ENCODE measurements at places on chromosomes 6 and 20.

DNA sequence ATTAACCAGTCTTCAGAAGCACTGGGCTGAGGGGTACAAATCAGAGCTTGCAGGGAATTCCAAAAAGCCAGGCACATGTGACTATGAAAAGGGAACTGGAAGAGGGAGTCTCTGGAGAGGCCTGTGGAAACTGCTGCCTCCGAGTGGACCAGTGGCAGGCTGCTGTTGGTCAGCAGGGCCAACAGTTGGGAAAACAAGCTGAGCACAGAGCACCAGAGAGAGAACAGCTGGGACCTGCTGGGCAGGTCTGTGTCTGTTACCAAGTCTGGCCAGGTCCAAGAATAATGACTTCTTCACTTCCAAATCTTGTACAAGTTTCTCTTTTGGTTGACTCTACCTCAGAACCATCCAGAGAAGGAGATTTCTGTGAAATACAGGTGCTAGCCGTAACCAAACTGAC lies 81.4 kb downstream of the LIN28B start:
- no peak for DNase-seq

GRCh38 chr20:9838035-9838377 lies 870 bp downstream of the PAK5 start:
- peak; percentile 79 for DNase-seq

GRCh38 chr6:107488875-107489635 lies 862 bp upstream of the SOBP start:
- DNase-seq = no peak

DNA sequence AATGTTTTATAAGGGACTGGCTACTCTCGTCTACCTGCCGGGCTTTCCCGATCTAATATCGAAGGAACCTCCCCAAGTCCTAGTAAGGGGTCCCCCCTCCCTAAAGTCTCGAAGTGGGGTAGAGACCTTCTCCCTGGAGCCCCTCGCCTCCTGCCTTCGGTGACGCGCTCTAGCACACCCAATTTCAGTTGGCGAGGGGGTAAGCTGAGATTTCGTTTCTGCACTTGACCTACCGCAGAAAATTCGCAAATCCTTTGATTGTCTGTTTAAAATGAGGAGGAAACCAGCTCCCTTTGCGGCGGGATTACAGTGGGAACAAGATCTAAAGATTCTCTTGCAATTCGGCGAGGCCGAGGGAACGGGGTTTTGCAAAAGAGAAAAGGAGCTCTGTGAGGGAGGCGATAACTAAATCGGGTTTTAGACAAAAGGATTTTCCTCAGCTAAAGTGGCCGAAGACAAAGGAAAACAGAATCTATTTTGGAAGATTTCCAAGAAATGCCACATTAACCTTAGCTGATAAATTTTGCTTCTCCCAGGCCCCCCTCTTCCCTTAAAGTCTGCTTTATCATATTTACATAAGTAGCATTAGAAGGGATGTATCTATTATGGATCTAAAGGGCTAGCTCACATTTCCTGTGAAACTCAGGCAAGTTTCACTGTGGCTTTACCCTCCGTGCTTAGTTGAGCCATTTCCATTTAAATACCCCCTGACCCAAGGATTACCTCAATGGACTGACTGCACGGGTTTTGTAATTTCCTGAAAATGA lies 8.4 kb downstream of the SIM1 start:
- DNase-seq = no peak

DNA sequence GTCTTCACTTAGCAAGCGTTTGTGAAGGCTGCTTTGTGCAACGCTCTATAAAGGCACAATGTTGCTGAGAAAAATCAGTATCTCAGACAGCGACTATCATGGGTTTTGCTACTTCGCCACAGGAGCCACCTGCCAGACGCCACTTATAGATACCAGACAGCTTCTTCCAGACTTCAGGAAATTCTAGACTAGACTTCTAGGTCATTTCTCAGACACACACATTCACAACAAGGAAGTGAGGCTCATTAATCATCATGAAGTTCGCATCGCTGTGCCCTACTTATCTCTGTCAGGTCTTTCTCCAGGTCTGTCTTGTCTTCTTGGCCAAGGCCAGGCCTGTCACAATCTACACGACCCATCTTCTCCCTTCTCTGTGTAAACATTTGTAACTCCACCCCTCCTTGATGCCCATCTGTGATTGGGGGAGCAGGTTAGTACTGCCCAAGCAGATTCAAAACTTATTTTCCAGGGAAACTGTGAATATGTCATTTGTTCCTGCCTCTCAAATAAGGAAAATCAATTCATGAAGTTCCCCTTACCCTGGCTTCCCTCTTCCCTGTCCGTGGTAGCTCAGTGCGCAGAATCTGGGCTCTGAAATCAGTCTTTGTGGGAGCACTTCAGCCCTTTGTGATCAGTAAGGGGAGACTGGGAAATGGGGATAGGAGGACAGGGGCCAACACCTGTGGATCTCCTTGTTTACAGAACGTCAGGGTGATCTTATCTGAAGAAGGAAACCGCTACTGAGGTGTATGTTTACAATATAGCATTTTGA lies 115.5 kb downstream of the TNFAIP3 start:
- no peak for DNase-seq

- DNase-seq = peak; percentile 18
Measured at GRCh38 chr6:90118581-90118980, 178.1 kb downstream of the BACH2 start.

DNA sequence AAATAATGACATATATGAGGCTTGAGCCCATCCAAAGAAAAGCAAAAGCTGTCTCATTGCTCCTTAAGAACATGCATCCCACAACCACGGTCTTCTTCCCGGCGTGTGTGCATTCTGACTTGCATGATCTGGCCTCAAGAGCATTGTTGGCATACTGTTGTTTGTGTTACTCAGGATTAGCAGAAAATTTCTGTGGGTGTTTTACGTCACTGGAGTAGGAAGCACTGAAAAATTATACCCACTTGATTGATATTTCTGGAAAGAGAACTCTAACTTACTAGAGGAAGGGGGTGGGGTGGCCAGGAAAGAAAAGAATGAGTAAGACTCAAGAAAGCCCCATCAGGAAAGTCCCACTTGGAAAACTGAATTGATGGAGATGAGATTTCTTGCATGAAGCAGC lies 326.2 kb upstream of the PRDM1 start:
- DNase-seq = no peak

DNA sequence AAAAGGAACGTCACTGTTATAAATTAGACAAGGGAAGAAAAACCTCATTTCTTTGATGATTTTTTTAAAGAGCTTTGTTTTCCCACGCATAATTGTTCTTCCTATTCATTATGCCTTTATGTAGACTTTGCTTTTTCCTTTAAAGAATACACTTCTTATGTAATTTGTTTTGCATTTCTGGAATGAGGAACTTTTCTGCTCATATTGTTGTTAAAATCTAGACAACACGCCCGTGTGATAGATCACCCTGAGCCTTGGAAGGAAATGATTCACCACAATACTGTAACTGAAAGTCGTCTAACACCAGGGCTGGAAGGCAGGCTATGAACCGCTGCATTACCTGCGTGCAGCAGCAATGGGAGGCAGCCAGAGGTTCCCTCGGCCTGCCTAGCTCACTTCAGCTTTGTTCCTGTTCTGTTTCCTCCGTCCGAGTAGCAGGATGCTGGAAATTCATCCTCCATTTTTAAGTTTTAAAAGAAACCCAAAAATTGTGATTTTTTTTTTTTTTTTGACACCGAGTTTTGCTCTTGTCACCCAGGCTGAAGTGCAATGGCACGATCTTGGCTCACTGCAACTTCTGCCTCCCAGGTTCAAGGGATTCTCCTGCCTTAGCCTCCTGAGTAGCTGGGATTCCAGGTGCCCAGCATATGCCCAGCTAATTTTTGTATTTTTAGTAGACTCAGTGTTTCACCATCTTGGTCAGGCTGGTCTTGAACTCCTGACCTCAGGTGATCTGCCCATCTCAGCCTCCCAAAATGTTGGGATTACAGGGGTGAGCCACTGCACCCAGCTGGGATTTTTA lies 49.6 kb upstream of the ZNF217 start:
- no peak for DNase-seq

GRCh38 chr6:5723841-5724691 lies 282.7 kb downstream of the NRN1 start:
- DNase-seq = no peak

DNA sequence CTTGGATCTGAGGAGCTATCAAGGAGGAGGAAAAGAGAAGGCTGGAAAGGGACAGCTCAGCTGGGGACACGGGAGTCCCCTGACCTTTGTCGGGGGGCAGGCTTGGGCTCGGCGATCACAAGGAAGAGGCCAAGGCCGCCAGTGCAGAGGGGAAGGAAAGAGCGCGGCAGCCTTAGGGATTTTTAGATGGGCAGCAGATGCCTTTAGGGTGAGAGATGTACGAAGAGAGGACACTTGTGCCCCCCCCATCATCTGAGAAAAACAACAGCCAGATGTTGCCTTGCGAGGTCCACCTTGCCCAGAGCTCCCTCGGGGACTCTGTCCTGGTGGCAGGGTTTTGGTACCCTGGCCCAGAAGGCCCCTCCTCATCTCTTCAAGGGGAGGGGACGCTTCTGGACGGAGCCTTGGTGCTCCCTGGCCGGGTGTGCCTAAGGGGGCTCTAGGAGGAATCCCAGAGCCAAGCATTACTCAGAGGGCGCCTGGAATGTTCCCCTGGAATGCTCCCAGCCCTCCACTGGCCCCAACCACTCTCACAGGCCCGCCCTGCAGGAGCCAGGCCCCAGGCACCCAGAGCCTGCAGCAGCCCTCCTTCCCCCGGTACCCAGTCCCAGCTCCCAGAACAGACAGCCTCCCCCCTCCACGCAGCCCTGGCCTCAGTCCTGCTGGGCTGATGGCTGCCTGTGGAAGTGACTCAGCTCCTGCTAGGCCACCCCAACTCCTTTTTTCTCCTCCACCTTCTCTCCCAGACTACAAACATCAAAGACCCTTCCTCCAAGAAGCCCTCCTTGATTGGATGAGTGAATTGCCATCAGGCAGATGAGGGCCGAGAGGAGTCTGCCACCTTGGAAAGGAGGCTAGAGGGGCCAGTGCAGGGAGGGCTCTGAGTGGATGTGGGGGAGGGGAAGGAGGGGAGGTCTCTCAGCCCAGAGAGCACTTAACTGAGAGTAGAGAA lies 1.8 kb downstream of the ADAM33 start:
- DNase-seq = no peak

DNA sequence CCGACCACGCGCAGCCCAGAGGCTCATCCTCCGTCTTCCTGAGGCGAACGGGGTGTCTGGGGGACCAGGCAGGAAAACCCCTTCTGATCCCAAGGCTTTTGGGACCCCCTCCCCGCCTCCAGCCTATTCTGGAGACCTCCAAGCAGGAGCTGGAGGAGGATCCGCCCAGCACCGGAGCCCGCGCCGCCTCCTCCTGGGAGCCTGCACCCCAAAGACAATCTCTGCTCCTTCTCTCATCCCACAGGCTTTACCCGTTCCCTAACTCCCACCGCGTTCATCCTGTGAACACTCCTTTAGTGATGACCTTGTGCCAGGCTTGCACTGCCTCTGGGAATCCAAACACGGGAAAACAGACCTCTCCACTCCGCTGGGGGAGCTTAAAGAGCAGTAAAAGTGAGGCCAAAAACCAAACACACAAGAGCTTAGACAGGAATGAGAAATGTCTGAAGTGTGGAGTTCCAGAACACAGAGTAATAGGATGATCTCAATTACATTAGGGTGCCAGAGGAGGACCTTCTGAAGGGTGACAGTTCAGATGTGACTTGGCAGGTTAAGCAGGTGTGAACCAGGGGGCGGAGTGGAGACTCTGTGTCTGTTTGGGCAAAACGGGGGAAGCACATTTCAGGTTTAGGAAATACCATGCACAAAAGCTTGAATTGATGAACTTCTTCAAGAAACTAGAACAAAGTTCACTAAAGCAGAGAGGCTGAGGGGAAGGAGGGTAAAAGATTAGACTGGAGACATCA lies 7.6 kb downstream of the HLA-DRB5 start:
- no peak for DNase-seq

GRCh38 chr20:48656661-48657211 lies 171.1 kb downstream of the PREX1 start:
- no peak for DNase-seq

DNA sequence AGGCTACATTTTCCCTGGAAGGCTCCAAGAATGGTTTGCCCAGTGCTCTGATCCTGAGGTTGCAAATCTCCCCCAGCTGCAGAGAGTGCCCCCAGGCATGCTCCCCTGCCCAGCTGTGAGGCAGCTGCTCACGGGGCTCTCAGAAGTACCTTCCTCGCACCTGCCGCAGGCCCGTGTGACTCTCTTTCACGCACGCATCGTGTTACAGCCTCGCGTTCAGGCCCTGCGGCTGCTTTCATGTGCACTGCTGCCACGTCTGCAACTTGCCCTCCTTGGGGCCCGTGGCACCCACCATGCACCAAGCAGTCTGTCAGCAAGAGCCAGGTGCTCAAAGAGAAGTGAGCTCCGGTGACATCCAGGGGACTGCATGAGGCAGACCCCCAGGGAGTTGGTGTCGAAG lies 28.6 kb upstream of the SPO11 start:
- no peak for DNase-seq

- no peak for DNase-seq
Measured at GRCh38 chr20:13984211-13984610, 6.2 kb downstream of the SEL1L2 start.

GRCh38 chr6:41796474-41796873 lies 9.0 kb downstream of the TOMM6 start:
- no peak for DNase-seq

DNA sequence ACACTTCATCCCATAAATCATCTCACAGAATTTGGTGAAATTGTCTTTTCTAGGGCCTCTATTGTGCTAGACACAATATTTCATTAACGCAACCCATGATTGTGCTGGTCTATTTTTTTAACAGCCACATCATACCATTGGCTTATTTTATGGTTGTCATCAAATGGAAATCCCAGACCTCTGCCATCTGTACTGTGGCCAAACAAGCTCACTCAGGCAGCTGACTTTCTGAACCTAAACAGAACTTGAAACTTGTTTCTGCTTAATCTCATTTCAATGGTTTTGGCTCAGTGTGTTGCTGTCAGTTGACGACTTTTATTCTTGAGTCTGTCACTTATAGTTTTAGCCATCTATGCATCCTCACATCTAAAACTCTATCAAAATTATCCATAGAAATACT lies 111.8 kb downstream of the HAO1 start:
- DNase-seq = no peak

- peak; percentile 49 for DNase-seq
Measured at GRCh38 chr6:21732731-21733130, 139.2 kb downstream of the SOX4 start.

GRCh38 chr6:105319331-105319730 lies 83.6 kb downstream of the PREP start:
- DNase-seq = no peak

- DNase-seq = no peak
Measured at GRCh38 chr6:37474316-37474715, 25.4 kb downstream of the CCDC167 start.

DNA sequence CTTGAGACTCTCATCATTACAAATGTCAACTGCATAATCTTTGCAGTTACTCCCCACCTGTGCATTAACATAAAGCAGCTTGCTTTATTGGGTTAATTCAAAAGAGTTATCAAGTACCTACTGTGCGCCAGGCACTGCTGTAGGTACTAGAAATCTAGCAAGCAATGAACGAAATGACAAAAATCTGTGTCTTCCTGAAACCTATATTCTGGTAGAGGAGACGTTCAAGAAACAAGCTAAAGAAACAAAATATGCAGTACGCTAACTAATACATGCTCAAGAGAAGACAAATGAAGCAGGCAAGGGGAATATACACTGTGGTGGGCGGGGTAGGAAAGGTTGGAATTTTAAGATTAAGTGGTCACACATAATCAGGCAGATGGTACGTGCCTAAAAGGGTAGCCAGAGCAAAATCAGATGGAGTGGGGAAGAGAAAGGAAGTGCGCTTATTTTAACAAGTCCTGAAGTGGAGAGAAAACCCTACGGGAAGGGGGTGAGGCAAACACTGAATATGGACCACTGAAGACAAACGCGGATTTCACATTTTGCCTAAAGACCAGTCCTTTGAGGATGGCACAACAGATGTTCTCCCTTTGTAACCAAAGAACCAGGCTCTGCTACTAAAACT lies 1.2 kb downstream of the ELOVL2 start:
- DNase-seq = peak; percentile 91

GRCh38 chr6:16582446-16583143 lies 178.7 kb downstream of the ATXN1 start:
- DNase-seq = no peak
